ENCODE measurements at places on chromosomes 13 and 19.

DNA sequence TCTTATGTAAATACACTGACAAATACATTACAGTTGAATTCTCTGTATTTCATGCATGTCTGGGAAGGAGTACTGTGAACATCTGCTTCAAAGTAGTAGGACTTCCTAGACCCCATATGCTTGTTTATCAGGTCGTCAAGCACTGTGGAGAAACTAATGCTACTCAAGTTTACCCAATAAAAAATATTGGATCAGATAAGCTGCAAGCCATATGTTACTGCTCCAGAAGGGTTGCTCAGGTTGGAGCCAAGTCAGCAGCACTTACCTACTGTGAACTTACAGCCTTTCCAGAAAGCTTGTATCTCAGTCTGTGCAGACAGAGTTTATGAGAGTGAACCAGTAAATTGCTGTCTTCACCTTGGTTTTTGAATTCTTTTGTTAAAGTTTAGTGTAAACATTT, 36.2 kb downstream of the SLAIN1 start:
- no peaks in the 10 kb centered on the region for H3K36me3 ChIP-seq
- DNase-seq, result no peak
- no peaks in the 10 kb centered on the region for H3K27me3 ChIP-seq

GRCh38 chr19:28242317-28242927, 970.5 kb downstream of the UQCRFS1 start:
- peaks cover 3% of the 10 kb centered on the region for H3K4me1 ChIP-seq
- no peaks in the 10 kb centered on the region for H3K27me3 ChIP-seq
- H3K4me3 ChIP-seq, result no peak overlapping the region

GRCh38 chr19:3471954-3472655, 8.2 kb downstream of the SMIM24 start:
- H3K27ac ChIP-seq, result no peak overlapping the region
- no peaks in the 10 kb centered on the region for H3K36me3 ChIP-seq
- H3K4me3 ChIP-seq, result no peak overlapping the region

DNA sequence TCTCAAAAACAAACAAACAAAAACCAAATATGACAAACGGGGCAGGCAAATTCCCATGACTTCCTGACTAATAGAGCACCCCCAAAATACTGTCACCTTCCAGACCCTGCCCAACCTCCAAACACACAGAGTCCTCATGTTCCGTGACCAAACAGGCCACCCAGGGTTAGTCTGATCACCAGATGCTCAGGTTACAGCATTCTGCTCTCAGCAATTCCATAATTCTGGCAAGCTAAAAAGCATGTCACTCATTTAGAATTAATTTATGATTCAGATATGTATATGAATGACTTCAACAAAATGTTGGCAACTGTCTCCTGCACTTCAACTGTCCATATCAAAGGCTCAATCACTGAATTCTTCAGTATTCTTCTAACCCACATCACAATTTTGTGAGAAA, 52.4 kb downstream of the ZIC5 start:
- DNase-seq, result no peak
- peaks cover 29% of the 10 kb centered on the region for H3K27me3 ChIP-seq
- H3K36me3 ChIP-seq, result no peaks in the 10 kb centered on the region
- H3K4me1 ChIP-seq, result no peaks in the 10 kb centered on the region

DNA sequence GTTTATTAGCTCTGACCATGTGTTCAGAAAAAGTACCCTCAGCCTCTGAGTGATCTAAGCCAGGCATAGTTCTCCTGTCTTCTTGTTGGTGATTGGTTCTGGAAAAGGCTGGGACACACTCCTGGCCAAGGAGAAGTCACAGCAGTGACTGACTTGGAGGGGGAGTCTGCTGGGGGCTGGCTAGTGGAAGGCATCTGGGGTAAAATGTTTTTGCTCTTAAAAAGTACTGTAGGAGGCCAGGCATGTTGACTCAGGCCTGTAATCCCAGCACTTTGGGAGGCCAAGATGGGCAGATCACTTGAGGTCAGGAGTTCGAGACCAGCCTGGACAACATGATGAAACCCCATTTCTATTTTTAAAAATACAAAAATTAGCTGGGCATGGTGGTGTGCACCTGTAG, 21.7 kb downstream of the FAM187B start:
- DNase-seq, result no peak
- no peak overlapping the region for H3K27ac ChIP-seq
- no peaks in the 10 kb centered on the region for H3K36me3 ChIP-seq
- H3K27me3 ChIP-seq, result no peaks in the 10 kb centered on the region

DNA sequence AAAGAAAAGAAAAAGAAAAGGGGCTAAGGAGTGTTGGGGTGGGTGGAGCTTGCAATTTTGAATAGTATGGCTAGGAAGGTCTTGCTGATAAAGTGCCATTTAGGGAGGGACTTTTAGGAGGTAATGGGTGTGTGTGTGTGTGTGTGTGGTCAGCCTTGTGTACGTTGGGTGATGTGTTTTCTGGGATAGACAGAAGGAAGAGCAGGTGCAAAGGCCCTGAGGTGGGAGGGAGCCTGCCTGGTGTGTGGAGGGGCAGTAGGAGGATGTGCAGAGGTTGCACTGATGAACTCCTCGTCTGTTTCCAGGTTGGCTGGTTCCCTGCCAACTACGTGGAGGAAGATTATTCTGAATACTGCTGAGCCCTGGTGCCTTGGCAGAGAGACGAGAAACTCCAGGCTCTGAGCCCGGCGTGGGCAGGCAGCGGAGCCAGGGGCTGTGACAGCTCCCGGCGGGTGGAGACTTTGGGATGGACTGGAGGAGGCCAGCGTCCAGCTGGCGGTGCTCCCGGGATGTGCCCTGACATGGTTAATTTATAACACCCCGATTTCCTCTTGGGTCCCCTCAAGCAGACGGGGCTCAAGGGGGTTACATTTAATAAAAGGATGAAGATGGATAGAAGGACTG, 30.5 kb upstream of the ADGRE1 start:
- H3K4me3 ChIP-seq, result no peak overlapping the region
- H3K27me3 ChIP-seq, result no peaks in the 10 kb centered on the region
- H3K36me3 ChIP-seq, result no peaks in the 10 kb centered on the region
- no peak for DNase-seq
- H3K27ac ChIP-seq, result no peak overlapping the region
- no peaks in the 10 kb centered on the region for H3K4me1 ChIP-seq

DNA sequence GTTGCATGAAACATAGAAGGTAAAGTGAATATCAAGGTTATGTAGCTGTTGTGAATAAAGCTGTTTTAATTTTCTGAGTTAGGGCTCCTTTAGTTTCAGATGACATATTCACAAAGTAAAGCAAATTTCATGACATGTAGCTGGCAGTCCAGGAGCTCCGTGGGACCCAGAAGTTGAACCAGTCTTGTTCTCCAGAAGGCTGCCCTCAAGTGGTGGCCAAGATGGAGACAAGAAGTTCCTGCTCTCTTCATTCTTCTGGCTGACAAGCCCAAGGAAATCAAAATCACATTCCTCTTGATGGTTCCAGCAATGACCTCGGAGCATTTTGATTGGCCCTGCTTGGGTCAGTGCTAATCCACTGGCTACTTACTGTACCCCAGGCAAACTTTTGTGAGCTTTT, 128.7 kb downstream of the LIG4 start:
- no peak for DNase-seq
- H3K4me1 ChIP-seq, result no peaks in the 10 kb centered on the region
- no peak overlapping the region for H3K4me3 ChIP-seq
- no peaks in the 10 kb centered on the region for H3K27me3 ChIP-seq
- H3K27ac ChIP-seq, result no peak overlapping the region
- no peaks in the 10 kb centered on the region for H3K36me3 ChIP-seq

DNA sequence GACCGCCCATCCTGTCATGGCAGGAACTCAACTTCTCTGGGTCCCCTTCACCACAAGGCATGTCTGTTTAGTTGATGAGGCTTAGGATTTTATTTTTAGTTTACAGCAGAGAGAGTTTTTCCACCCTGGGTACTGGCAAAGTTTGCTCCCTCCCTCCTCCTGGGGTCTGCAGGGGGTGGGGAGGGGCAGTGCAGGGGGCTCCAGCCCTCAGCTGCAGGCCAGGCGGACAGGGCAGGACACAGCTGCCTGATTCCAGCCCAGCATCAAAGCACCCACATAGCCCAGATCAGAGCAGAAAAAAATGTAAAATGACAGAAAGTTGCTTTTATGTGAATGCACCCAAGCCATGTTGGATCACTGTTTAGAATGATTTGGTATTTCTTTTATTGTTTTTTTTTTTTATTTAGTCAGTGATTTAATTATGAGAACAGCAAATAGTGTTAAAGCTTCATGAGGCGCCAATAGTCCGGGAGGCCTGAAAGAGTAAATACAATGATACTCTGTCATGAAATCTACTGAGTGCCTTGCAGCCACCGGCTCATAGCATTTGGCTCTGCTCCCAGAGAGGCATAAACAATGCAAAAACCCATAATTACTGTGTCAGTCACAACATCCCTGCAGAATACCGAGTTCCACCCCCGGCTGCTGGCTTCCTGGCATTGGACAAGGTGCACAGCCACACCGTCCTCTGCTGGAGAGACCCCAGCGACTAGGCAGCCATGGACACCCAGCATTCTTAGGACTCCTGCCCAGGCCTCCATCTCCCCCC, 923.5 kb downstream of the UQCRFS1 start:
- H3K36me3 ChIP-seq, result no peaks in the 10 kb centered on the region
- H3K4me1 ChIP-seq, result peaks cover 11% of the 10 kb centered on the region

DNA sequence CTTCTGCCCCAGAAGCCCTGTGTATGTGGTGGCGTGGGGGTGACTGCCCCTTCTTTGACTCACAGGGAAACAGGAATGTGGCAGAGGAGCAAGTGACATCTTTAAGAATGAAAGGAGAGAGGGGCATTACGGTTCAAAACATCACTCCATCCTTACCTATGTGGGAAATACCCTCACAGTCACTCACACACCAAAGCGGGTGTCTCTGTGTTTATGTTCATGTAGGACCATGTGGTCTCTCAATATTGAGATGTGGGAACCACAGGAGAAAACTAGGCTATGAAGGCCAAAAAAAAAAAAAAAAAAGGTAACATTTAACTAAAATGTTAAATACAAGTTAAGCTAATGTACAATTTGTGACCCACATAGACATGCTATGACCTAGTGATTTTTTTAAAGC, 153.6 kb upstream of the GPR12 start:
- peaks cover 6% of the 10 kb centered on the region for H3K27me3 ChIP-seq
- no peak overlapping the region for H3K4me3 ChIP-seq
- no peak for DNase-seq
- H3K4me1 ChIP-seq, result no peaks in the 10 kb centered on the region

DNA sequence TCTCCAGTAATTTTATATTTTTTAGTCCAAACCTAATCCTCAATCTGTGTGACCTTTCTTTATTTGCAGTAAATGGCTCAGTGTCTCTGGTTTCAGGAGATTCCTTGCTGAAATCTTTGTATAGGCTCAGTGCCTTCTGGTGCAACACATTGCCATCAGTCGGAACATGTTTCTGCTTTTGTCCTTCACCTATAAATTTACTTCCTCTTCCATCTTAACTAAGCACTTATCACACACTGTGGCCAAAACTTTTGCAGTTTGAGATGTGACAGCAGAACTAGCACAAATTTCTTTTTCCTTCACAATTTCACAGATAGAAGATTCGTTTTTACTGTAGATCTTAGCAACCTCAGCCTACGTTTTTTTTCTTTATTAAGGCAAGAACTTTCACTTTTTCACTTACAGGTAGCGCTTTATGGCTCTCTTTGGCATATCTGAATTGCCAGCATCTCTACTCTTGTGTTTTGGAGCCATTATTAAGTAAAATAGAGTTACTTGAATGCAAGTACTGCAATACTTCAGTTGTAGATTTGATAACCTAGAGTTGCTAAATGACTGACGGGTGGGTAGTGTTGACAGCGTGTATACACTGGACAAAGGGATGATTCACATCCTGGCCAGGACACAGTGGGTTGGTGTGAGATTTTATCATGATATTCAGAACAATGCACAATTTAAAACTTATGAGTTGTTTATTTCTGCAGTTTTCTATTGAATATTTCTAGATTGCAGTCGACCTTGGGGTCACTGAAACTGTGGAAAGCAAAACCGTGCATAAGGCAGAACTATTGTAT, 44.3 kb downstream of the NDFIP2 start:
- H3K36me3 ChIP-seq, result peaks cover 40% of the 10 kb centered on the region
- no peaks in the 10 kb centered on the region for H3K27me3 ChIP-seq
- DNase-seq, result no peak
- H3K27ac ChIP-seq, result peak overlapping the region; percentile 14
- H3K4me3 ChIP-seq, result no peak overlapping the region

GRCh38 chr13:44812818-44813217, 176.5 kb downstream of the NUFIP1 start:
- no peak overlapping the region for H3K27ac ChIP-seq
- no peak for DNase-seq
- no peak overlapping the region for H3K4me3 ChIP-seq
- no peaks in the 10 kb centered on the region for H3K27me3 ChIP-seq
